ENCODE measurements at places on chromosomes 16 and 17. TPM values are rescaled to one million over a fixed set of nuclear protein-coding genes. Genes with fewer than 3 reads are reported as not detected.

TBC1D3 gene
- total RNA-seq = not detected

IRF8 gene
- total RNA-seq = 7.0 TPM

NXPH3 gene
- 1.5 TPM for total RNA-seq

ERAL1 gene
- 18.7 TPM for total RNA-seq

IL21R gene
- 0.04 TPM for total RNA-seq

KRT15 gene
- 0.31 TPM for total RNA-seq

IQCK gene
- 10.2 TPM for total RNA-seq

IGFBP4 gene
- 105 TPM for total RNA-seq

TEKT1 gene
- total RNA-seq = not detected

OSGIN1 gene
- total RNA-seq = 0.18 TPM

DNA sequence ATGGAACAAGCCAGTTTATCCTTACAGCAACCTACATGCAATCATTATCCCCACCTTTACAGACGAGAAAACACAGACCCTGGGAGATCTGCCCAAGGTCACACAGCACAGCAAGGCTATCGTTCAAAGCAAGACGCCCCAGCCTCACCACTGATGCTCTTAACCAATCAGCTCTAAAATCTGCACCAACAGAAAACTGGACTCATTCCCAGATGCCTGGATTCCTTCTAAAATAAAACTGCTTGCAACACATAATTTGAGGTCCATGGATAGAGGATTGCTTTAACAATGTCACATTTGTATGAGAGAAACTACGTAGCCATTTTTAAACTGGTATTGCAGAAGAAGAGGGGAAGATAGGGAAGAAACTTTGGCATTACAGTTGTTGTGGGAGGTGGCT is 6.8 kb downstream of the COTL1 start:
- H3K27me3 ChIP-seq = peaks cover 14% of the 10 kb centered on the region
- DNase-seq = peak; percentile 49
- H3K4me3 ChIP-seq = no peak overlapping the region
- no peak overlapping the region for H3K27ac ChIP-seq

DNA sequence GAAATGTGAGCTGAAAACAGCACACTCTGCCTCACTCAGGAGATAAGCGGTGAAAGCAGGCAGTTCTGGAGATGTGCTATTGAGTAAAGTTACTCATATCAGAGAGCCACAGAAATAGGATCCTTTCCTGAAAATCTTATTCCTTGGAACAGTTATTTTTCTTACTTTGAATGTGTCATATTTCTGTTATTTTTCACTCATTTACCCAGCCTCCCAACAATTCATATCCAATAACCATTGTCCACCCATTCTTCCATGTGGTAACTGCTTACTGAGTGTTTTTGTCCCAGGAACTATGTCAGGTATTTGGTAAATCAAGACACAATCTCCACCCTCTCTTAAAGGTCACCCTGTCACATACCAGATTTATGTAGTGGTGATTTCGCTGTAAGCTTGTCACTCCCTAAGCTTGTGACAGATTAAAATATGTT is 144.9 kb downstream of the PARN start:
- peaks cover 10% of the 10 kb centered on the region for H3K36me3 ChIP-seq
- H3K27me3 ChIP-seq = no peaks in the 10 kb centered on the region
- H3K4me3 ChIP-seq = no peak overlapping the region
- no peak overlapping the region for H3K27ac ChIP-seq
- H3K4me1 ChIP-seq = peaks cover 13% of the 10 kb centered on the region
- DNase-seq = no peak

- H3K4me1 ChIP-seq = no peaks in the 10 kb centered on the region
- H3K27me3 ChIP-seq = no peaks in the 10 kb centered on the region
- H3K4me3 ChIP-seq = no peak overlapping the region
- peaks cover 20% of the 10 kb centered on the region for H3K36me3 ChIP-seq
- no peak for DNase-seq
These were observed 116.6 kb upstream of the C17orf78 start for GRCh38 chr17:37259030-37259735.

- peak overlapping the region; percentile 86 for H3K27ac ChIP-seq
- H3K4me1 ChIP-seq = peaks cover 89% of the 10 kb centered on the region
- peak; percentile 81 for DNase-seq
- H3K27me3 ChIP-seq = peaks cover 14% of the 10 kb centered on the region
These were observed 2.5 kb downstream of the ITGA3 start for GRCh38 chr17:50058296-50058953.

GRCh38 chr16:88208112-88208511 is 174.6 kb upstream of the ZNF469 start:
- no peaks in the 10 kb centered on the region for H3K36me3 ChIP-seq
- H3K4me3 ChIP-seq = no peak overlapping the region
- H3K27me3 ChIP-seq = peaks cover 2% of the 10 kb centered on the region
- no peak for DNase-seq
- H3K4me1 ChIP-seq = no peaks in the 10 kb centered on the region
- no peak overlapping the region for H3K27ac ChIP-seq

DNA sequence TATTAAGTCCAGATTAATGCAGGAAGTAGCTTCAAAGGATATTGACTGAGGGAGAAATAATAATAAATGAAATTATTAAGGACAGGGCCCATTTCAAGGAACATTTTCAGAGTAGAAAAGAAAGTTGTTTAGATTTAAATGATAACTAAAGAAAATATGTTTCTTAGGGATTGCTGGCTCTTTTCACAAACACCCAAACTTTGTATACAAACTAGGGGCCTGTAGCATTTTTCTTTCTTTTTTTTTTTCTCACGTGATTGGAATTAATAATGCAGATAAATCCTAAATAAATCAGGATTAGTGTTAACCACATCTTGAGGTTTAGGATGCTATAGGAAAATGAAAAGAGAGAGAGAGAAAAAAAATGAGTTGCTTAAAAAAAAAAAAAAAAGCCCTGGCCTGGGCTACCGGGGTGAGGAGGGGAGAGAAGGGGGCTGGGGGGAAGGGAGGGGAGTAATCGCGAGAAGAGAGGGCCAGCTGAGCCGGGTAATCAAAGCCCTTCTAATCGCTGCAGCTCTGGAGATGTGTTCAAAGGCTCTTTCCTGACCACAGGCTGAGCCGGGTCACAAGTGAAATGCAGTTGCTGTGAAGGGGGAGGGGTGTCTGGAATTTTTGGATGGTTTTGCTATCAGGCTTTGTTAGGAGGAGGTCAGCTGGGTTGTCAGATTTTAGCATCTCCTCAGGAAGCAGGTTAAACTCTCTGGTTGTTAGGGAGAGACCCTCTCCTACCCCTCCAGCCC is 104.6 kb upstream of the ZFHX3 start:
- H3K4me1 ChIP-seq = peaks cover 5% of the 10 kb centered on the region
- DNase-seq = peak; percentile 45
- H3K27me3 ChIP-seq = no peaks in the 10 kb centered on the region
- H3K27ac ChIP-seq = no peak overlapping the region
- no peaks in the 10 kb centered on the region for H3K36me3 ChIP-seq

DNA sequence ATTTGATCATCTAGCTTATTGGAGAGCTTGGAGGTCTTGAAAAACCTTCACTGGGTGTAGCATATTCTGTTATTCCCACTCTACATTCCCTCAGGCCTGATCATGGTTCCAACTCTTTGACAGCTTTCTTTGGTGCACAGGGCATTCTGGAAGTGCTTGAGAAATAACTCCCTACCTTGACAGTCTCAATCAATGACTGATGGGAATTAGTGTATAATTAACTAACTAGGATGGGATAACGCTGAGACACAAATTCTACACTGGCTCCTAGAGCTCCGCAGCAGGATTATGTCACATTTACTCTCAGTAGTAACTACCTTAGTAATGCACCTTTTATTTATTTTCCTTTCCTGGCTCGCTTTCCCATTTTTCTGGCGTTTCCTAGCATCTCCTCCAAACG is 236.4 kb downstream of the MAP2K6 start:
- H3K4me3 ChIP-seq = no peak overlapping the region
- H3K27me3 ChIP-seq = no peaks in the 10 kb centered on the region
- H3K27ac ChIP-seq = no peak overlapping the region
- peaks cover 6% of the 10 kb centered on the region for H3K4me1 ChIP-seq
- DNase-seq = no peak

DNA sequence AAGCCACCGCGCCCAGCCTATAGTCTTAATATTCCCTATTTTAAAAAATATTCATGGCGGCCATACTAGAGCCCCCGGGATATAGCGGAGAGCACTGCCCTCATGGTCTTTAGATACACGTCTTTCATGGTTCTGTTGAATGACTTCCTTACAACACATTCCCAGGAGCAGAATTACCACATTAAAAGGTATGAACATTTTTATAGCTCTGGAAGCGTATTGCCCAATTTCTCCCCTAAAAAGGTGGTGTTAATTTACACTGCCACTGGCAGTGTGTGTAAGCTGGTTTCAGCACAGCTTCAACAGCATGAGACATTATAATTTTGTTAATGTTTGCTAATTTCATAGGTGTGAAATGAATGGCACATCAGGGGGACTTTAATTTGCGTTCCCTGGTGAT is 19.0 kb downstream of the C17orf100 start:
- H3K27ac ChIP-seq = no peak overlapping the region
- H3K27me3 ChIP-seq = peaks cover 19% of the 10 kb centered on the region
- H3K4me3 ChIP-seq = no peak overlapping the region
- no peak for DNase-seq
- H3K4me1 ChIP-seq = no peaks in the 10 kb centered on the region

- no peak for DNase-seq
- no peaks in the 10 kb centered on the region for H3K27me3 ChIP-seq
- H3K4me1 ChIP-seq = no peaks in the 10 kb centered on the region
- no peak overlapping the region for H3K27ac ChIP-seq
- H3K4me3 ChIP-seq = no peak overlapping the region
These were observed 159.9 kb upstream of the EEF2KMT start for GRCh38 chr16:5257462-5257861.

DNA sequence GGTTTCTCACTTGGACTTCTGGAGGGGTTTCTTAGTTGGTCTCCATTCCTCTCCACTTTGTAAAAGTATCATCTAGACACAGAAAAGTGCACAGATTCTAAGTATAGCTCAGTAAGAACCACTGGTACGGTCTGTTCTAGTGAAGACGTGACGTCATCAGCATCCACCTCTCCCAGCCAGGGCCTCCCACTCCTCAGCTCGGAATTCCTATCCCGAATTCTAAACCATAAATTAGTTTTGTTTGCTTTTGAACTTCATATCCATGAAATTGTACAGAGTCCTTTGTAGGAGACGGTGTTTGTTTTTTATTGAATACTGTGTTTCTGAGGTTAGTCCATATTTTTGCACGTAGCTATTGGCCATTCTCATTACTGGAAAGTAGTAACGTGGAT is 25.5 kb downstream of the FOXK2 start:
- peaks cover 29% of the 10 kb centered on the region for H3K4me1 ChIP-seq
- peak; percentile 44 for DNase-seq
- H3K27ac ChIP-seq = no peak overlapping the region

GRCh38 chr17:10463402-10463801 is 6.0 kb downstream of the MYH4 start:
- no peak for DNase-seq
- H3K36me3 ChIP-seq = no peaks in the 10 kb centered on the region
- no peaks in the 10 kb centered on the region for H3K4me1 ChIP-seq
- H3K27me3 ChIP-seq = no peaks in the 10 kb centered on the region

DNA sequence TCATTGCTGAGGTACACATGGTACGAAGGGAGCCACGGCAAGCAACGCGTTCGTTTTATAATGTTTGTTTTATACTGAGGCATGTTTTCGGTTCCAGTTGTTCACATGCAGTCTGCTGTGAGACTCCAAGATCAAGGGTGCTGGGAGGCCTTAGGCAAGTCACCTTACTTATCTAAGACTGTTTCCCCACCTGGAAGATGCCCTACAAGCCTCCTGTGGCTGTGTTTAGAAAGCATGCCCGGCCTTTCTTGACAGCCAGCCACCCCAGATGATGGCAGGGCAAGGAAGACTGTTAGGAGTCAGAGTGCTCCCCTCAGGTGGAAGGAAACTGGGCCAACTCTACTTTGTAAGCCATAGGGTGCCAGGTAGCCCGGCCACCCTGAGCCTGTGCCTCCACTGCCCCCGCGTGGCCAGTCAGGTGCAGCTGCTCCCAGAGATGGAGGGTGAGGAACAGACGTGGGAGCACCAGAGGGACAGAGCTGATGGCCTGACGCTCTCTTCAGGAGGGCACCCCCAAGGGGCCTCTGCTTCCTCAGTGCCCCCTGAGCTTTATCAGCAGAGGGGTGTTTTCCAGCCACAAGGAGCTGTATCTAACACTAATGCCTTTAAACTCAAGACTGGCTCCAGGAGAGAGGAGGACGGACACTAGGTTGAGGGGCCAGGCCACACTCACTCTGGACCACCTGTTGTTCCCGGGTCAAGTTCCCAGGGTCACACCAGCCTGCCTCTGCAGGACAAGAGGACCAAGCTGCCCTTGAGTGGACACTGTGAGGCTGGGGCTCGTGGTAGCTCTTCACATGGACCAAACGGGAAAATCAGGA is 5.4 kb downstream of the NAT9 start:
- no peak overlapping the region for H3K4me3 ChIP-seq
- H3K4me1 ChIP-seq = peaks cover 12% of the 10 kb centered on the region
- peaks cover 49% of the 10 kb centered on the region for H3K36me3 ChIP-seq
- H3K27ac ChIP-seq = no peak overlapping the region

DNA sequence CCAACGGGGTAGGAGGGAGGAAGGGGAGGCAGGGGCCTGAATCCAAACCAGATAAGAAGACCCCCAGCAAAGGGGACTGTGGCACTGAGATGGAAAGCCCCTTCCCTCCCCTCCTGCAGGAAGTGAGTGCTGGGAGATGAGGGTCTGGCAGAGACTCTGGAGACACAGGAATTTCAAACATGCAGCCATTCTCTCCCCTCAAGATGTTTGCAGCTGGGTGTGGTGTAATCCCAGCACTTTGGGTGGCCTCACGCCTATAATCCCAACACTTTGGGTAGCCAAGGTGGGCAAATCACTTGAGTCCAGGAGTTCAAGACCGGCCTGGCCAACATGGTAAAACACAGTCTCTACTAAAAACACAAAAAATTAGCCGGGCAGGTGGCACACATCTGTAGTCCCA is 33.9 kb upstream of the FAAP100 start:
- H3K36me3 ChIP-seq = peaks cover 76% of the 10 kb centered on the region
- H3K4me1 ChIP-seq = no peaks in the 10 kb centered on the region
- H3K27me3 ChIP-seq = no peaks in the 10 kb centered on the region
- no peak overlapping the region for H3K27ac ChIP-seq

- no peak overlapping the region for H3K27ac ChIP-seq
- no peaks in the 10 kb centered on the region for H3K27me3 ChIP-seq
- no peak for DNase-seq
- H3K36me3 ChIP-seq = peaks cover 22% of the 10 kb centered on the region
- no peaks in the 10 kb centered on the region for H3K4me1 ChIP-seq
- H3K4me3 ChIP-seq = no peak overlapping the region
These were observed 47.3 kb downstream of the ZCCHC14 start for GRCh38 chr16:87445486-87445885.
